Central memory CD8-positive, alpha-beta T cell (primary cell): ENCODE measurements at places on chromosomes 16 and 17.

DNA sequence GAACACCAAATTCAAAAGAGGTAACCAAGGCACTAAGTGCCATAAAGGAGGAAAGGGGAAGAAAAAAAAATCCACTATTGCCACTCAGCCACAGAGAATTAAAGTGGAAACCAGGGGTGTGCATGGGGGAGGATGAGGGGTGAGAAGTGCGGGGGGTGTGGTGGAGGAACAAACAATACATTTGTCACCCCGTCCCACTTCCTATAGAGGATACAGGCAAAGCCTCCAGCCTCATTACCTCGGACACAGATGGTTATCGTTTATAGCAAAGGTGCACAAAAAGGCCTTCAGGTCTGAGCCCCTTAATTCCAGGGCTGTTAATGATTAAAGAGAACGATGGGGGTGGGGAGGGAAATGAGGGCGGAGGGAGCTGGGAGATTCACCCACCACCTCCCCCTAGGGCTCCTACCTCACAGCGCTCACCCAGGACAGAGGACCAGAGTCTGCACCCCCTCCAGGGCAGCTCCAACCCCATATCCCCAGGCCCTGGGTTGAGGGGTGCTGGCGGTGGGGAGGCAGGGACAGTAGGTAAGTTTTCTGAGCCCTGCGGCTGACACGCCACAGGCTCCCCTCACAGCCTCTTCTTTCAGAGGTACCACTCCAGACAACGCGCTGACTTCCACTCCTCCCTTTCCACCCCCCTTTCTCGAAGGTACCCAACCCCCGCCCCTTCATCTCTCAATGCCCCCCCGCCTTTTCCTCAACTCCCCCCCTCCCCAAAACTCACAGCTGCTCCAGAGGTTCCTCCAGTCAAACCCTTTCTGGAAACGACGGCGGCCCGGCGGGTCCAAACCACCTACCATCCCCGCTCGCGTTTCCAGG lies 470 bp downstream of the DCUN1D3 start:
- peak overlapping the region; percentile 99 for H3K27ac ChIP-seq
- peaks cover 66% of the 10 kb centered on the region for H3K4me1 ChIP-seq
- H3K4me3 ChIP-seq: peak overlapping the region; percentile 91
- peaks cover 26% of the 10 kb centered on the region for H3K36me3 ChIP-seq
- peak; percentile 21 for DNase-seq

DNA sequence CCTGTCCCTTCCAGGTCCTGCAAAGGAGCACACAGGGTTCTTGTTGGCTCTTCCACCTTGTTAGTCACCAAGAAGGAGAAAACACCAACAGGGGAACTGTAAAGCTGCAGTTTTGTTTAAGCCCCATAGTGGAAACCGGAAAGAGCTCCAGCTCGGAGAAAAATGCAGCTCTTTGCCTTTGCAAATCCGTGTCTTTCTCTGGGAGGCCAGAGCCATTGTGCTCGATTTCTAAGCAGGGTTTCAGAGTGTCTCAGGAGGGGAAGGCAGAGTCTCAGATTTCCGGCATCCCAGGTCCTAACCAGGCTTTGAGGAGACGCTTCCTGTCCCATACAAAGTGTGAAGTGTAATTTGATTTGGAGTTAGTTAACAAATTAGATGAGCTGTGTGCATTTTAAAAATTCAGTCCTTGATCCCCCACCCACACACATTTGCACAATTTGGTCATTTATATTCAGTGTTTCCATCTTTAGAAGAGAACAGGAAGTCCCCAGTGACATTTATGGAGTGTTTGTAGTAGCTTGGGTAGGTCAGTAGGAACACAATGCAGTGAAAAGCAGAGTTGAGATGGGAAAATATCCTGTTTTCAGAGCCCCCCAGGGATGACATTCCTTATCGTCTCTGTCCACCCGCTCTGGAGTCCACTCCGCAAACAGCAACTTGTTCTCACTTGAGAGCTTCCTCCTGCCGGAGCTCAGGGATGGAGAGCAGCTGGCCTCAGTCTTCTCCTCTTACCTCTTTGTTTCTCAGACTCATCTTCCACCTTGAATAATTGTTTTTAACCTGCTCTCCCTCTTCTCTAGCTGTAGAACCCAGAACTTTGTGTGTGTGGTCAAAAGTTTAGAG lies 331.9 kb downstream of the SEC14L1 start:
- H3K27ac ChIP-seq: peak overlapping the region; percentile 5
- peaks cover 99% of the 10 kb centered on the region for H3K4me1 ChIP-seq
- H3K36me3 ChIP-seq: peaks cover 34% of the 10 kb centered on the region
- no peaks in the 10 kb centered on the region for H3K27me3 ChIP-seq

DNA sequence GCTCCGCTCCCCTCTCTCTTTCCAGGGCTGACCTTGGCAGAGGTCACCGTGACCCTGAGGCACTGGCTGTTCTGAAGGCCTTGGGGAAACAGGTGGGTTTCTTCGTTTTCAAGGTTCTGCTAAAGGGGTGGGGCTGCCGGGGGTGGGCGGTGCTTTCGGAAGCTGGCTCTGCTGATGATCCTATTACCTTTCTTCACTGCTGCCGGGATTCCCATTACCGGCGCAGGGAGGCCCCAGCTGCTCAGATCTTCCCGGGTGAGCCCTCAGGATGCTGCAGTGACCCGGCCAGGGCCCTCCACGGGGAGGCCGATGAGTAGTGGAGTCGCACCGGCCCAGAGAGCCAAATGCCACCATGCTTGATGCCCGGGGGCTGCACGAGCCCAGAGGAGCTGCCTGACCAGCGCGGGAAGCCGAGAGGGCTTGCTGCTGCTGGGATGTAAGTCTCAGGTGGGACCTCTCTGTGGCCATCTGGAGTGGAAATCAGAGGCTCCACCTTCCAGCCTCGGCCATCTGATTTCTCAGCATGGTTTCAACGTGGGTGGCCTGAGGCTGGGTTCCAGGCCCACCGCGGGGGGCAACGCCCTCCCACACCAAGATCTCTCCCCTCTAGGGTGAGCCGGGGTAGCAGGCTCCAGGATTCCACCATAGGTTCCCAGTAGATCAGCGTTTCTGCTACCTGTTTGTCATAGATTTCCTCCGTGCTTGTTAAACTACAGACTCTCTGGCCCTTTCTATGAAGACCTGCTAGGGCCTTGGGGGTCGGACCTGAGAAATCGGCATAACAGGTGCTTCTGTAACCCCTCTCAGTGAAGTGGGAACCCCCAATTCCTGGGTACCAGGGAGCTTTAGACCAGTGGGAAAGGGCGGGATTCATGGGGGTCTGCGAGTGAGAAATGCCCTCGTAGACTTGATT lies 21.6 kb upstream of the ADCY7 start:
- peaks cover 3% of the 10 kb centered on the region for H3K36me3 ChIP-seq
- DNase-seq: no peak
- H3K4me3 ChIP-seq: peak overlapping the region; percentile 75
- peak overlapping the region; percentile 67 for H3K27ac ChIP-seq
- H3K4me1 ChIP-seq: peaks cover 13% of the 10 kb centered on the region

DNA sequence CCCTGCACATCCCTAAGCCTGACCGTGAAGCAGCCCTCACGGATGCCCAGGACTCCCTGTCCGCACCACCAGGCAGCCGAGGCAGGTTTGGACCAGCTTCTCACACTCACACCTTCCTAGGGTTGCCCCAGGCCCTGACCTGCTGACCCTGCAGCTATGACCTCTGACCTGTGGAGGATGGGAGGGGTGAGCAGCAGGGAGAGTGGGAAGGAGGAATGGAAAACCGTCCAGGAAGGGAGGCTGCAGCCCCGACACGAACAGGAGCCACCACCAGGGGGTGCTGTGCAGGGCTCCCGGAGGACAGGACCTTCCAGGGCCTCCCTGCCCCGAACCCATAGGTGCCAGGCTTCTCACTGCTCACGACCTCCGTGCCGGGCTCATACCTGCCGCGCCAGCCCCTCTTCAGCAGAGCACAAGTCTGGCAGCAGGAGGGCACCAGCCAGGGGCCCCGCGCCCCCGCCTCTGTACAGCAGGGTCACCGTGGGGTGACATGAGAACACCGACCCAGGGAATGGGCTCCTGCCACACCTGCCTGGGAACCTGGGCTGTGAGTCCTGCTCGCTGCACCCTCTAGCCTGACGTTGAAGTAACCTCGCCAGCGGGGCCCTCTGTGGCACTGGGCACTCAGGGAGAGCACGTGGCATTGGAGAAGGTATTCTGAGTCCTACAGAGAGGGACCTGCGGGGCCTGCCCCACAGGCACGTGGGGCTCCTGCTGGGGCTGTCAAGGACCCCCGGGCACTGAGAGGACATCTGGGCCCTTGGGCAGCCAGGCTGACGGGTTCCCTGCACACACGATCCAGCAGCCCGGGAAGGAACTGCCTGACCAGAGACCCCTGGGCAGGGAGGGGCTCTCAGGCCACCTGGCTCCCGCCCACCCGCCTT lies 37.6 kb downstream of the CTU2 start:
- peak; percentile 48 for DNase-seq
- H3K27me3 ChIP-seq: no peaks in the 10 kb centered on the region
- peaks cover 22% of the 10 kb centered on the region for H3K4me1 ChIP-seq
- peaks cover 15% of the 10 kb centered on the region for H3K36me3 ChIP-seq
- H3K27ac ChIP-seq: peak overlapping the region; percentile 44

GRCh38 chr17:17044846-17045561 lies 2.7 kb downstream of the MPRIP start:
- DNase-seq: no peak
- H3K4me3 ChIP-seq: peak overlapping the region; percentile 95
- no peaks in the 10 kb centered on the region for H3K27me3 ChIP-seq
- peak overlapping the region; percentile 81 for H3K27ac ChIP-seq
- H3K4me1 ChIP-seq: peaks cover 71% of the 10 kb centered on the region

GRCh38 chr17:66695098-66695497 lies 139.8 kb upstream of the CACNG5 start:
- H3K27ac ChIP-seq: no peak overlapping the region
- H3K36me3 ChIP-seq: peaks cover 6% of the 10 kb centered on the region
- no peak overlapping the region for H3K4me3 ChIP-seq
- H3K4me1 ChIP-seq: peaks cover 10% of the 10 kb centered on the region
- DNase-seq: no peak

DNA sequence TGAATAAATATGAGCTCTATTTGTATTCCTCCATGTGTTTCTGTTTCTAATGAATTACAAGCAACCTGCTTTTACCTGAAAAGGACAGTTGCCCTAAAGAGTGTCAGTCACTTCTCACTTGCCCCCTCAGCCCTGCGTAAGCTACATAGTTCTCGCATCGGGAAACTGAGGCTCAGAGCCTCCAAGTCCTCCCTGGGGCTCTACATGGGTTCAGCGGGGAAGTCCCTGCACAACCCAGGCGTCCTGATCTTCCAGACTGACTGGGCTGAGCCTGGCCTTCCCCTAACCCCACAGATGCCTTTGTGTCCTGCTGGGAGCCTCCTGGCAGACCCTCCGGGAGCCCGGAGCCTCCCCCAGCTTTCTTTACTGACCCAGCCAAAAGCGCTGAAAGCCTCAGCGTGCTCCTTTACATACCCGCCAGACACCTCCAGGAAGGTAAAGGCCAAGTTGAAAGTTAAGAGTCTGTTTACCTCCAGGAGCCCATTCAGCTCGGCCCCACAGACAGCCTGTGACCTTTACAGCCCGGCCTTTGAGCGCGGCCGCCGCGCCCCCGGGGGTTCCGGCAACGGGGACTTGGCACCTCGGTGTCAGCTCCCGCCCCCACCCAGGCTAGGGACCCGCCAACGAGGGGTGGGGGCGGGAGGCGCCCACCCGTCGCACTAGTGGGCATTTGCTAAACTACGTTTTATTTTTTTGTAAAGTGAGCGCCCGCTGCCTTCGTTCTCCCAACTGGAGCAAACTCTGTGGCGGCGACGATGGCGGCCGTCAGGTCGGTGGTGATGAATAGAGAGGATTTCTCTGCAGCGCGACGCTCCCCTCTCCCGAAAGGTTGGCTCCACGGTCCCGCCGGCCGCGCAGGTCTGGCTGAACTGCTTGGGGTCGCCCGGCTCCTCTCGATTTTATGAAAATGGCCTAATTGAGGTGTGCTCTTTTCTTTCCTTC lies 4.4 kb upstream of the HOXB13 start:
- H3K27me3 ChIP-seq: peaks cover 100% of the 10 kb centered on the region
- peaks cover 13% of the 10 kb centered on the region for H3K36me3 ChIP-seq
- no peak overlapping the region for H3K27ac ChIP-seq
- peaks cover 28% of the 10 kb centered on the region for H3K4me1 ChIP-seq

DNA sequence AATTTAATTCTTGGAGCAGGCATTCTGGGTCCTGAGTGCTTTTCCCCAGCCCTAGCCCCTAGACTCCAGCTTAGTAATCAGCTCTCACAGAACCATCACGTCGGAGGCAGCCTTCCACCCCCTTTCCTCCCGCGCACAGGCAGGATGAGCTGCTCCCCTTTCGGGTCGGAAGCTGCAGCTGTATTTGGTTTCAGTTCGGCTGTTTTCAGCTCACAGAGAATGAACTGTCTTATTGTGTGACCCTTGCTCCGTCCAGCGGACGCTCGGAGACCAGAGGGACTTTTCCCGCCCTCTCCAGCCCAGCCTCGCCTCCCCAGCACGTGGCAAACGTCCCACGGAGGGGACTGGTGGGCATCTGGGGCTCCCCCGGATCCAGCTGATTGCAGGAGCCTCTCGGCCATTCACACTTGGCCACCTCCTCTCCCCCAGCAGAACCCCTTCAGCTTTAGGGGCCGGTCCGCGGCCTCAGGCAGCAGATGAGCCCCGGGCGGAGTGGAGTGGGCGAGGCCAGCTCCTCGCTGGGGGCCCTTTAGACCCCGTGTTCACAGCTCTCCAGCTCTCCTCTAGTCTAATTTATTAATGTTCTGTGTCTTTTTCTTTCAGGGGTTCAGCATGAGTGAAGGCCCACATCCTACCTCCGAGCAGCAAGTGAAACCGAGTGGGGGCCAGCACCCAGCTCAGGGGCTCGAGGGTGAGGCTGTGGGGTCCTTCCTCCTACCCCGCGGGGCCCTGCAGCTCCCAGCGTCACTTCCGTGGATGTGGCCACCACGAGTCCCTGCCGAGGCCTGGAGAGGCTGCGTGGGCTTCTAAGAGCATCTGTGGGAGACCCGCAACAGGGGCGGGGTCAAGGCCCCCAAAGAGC lies 863 bp upstream of the UTS2R start:
- peaks cover 12% of the 10 kb centered on the region for H3K4me1 ChIP-seq
- DNase-seq: no peak
- no peak overlapping the region for H3K27ac ChIP-seq
